Stimulated activated CD8-positive, alpha-beta memory T cell treated with anti-CD3 and anti-CD28 coated beads, Interleukin-7, amount 100 ng/mL, for 4 hours (primary cell): ENCODE measurements at places on chromosomes 3 and 15.

- no peak for DNase-seq
Observed at GRCh38 chr3:137011153-137011552, 53.4 kb downstream of the IL20RB start.

- DNase-seq: no peak
Observed at GRCh38 chr15:93029214-93029835, 59.7 kb downstream of the RGMA start.

GRCh38 chr15:61729646-61730045 is 330.6 kb downstream of the VPS13C start:
- DNase-seq: no peak

GRCh38 chr3:54427941-54428871 is 305.9 kb downstream of the CACNA2D3 start:
- no peak for DNase-seq

DNA sequence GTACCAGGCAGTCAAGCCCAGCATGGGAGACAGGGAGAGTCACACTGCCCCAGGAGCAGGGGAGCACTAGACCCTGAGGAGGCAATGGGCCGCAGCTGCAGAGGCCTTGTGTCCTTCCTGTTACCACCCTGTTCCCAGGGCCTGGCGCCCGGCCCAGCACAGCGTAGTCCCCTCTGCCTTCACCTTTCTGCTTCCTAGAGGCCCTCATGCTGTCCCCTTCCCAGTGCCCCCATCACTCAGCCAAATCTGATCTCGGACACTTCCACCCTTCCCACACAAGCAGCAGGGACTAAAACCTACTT is 6.9 kb upstream of the TBC1D2B start:
- DNase-seq: no peak

DNA sequence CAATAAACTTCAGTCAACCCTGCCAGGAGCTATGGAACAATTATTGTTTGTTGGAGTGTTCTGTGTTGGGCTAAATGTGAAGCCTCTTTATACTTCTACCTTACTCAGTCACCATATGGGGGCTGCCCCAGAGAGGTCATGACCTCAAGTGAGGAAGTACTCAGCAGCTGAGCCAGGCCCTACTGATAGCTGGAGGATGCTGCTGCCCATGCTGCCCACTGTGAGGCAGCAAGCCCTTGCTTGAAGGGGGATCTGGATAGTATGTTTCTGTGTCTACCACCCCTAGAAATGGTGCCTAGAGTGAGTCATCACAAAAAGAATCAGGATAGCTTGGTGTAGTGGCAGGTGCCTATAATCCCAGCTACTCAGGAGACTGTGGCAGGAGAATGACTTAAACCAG is 4.5 kb upstream of the RPL24 start:
- DNase-seq: no peak
